ENCODE measurements at places on chromosomes 12 and 14.
A peak's percentile ranks its signal among the peaks of the same experiment; 100 is the strongest.

DNA sequence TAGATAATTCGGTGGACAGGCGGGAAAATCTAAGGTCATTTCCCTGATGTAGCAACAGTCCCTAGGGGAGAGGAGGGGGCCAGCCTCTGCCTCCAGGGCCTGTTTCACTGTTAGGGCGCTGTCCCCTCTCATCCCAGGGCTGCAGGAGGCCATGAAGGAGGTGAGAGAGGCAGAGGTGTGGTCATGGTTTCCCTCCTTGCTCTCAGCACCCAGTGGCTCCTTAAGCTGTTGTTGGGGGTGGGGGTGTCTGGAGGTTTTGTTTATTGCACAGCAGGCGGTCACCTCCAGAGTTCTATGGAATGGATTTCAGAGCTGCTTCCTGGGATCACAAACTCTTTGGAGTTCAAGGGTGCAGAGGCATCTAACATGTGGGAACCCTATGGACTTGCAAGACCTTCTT lies 212.5 kb upstream of the RTL1 start:
- DNase-seq = no peak

DNA sequence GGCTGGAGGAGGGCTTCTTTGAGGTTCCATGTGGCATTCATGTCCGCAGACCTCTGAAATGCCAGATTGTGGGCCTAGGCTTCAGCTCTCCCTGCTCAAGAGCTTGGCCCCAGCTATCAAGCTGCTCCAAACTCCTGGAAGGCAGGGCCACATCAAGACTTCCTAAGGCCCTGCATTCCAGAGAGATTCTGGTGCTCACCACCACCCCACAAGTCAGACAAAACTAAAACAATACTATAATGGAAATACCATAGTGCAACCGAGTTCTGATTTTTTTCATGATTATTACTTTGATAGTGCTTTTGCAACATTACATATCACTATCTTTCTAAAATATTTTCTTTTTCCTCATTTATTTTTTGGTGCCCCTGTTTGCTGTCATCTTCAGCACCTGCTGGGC lies 86.3 kb downstream of the CALM1 start:
- no peak for DNase-seq

DNA sequence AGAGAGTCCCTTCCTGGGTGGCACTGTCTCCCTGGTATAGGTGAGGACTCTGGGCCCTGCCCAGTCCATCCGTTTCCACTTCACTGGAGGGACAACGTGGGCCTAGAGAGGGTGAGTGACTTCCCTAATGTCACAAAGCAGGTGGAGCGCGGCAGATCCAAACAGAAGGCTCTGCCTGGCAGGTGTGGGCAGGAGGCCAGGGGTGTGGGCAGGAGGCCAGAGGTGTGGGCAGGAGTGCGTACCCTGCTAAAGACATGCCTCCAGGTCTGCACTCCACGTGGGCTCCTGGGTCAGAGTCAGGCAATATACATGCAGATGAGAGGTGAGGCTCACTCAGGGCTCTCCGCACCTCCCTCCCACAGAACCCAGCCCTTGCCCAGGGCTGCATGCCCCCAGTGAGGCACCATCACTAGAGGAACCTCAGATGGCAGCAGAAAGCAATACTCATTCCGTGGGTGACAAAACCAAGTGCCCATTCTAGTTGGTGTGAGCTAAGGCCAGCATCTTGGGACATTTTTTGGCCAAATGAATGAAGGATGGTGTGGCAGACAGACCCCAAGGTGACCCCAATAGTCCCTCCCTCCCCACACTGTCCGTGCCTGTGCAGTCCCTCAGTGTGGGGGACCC lies 271.6 kb upstream of the RTL1 start:
- DNase-seq = no peak

- no peak for DNase-seq
These were observed 8.1 kb upstream of the TMED10 start for GRCh38 chr14:75184492-75184891.

DNA sequence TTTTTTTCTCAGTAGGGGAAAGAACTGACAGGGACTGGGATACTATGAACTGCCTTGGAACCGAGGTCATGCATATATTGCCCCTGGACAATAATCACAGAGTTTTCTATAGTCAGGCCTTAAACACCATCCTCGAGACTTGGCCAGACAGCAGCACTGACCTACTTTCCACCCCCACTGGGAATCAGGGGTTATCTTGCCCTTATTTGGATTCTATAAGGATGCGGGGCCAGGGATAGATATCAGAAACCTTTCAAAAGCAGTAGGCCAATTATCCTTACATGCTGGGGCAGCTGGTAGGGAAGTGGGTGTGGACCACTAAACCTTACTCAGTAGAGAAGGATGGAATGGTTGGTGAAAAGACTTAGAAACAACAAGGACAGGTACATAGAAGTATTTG lies 2.0 kb downstream of the ZNF219 start:
- no peak for DNase-seq

DNA sequence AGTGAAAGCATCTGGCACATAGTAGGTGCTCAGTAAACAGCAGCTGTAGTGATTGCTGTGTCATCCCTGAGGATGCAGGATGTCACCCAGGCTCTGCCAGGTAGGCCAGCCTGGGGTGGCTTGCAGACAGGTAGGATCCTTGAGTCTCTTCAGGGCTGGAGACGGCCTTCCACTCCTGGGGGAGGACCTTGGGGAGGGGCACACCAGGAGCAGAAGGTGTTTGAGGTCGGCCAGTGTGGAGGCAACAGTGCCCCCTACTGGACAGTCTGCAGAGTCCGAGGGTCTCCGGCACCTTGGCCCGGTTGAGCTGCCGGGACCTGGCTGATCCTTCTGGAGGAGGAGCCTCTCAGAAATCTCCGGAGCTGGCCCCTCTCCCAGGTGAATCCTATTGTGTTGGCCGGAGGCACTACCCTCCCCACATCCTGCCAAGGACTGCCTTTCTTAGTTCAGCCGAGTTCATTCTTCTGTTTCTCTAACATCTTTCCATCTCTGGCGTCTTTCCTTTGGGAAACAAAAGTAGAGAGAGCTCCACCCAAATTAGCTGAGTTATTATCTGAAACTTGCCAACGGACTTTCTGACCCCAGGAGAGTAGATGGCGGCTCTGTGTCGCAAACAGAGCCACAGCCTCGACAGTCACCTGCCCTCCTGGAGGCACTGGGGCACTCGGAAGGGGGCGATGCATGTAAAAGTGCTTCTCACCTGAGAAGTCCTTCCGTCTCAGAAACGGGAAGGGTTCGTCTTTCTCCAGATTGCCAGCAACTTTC lies 41.8 kb upstream of the CLMN start:
- DNase-seq = no peak

- no peak for DNase-seq
These were observed 166.0 kb downstream of the RPS29 start for GRCh38 chr14:49420201-49420600.

DNA sequence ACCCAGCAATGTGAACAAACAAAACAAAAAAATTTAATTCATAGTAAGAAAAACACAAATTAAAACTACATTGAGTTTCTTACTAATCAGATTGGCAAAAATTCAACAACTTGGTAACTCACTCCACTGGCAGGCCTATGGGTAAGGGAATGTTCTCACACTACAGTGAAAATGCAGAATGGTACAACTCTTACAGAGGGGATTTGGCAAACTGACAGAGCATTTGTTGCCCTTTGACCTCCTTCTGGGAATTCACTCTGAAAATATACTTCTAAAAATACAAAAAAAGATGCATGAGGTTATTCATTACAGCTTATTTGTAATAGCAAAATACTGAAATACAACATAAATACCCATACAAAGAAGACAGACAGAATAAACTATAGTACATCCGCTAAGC lies 32.8 kb downstream of the ABCD2 start:
- no peak for DNase-seq

- DNase-seq = no peak
These were observed 6.3 kb upstream of the HOXC4 start for GRCh38 chr12:54047160-54047963.

DNA sequence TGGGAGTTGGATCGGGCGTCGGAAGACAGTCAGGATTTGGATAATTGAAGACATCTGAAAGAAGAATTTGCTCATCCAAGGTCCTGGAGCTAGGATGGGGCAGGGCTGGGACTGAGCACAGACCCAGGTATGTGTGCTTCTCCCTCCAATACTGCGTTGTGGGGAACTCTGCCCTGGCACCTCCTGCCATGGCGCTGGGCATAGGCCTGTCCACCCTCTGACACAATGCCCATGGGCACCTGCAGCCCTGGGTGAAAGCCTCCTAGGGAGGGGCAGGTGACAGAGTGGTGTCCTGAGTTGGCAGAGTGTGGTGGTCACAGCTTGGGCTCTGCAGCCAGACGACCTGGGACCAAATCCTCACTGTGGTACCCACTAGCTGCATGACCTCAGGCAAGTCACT lies 53.3 kb downstream of the CALM1 start:
- DNase-seq = no peak

DNA sequence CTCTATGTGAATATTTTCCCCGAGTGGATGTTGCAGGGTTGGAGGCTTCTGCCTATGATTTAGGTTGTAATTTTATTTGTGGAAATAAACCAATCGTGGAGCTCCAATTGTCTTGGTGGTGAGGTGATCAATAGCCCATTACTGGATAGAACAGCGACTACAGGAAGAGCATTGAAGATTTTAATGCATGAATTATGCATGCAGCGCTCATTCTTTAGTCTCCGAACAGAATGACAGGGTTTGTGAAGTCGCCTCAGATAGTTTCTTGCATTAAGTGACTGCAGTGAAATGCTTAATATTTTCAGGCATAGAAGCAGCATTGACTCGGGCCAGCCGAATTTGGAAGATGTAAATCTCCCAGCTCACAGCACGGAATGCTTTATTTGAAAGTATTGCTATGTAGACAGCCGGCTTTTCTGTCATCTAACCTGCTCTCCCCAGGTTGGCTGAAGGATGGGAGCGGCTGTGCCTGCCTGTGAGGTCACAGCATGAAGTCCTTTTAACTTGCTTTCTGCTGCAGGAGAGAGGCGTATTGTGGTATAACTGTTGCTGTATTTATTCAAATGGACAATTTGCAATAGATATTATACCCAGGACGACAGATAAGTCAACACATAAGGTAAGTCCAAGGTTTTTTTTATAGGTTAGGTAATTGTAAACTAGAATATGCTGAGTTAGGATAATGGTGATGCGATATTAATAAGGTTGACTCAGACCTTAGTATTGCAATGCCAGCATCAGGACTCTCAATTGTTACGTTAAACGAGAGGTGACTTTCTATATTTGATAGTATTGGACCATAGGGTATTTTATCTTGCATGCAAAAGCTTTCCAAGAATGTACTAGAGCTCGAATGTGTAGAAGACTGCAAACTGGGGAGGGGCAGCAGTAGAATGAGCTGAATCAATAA lies 135.7 kb downstream of the CNTN1 start:
- DNase-seq = no peak

- peak; percentile 71 for DNase-seq
These were observed 50.3 kb upstream of the SRSF5 start for GRCh38 chr14:69716478-69717187.

- no peak for DNase-seq
These were observed 64.0 kb upstream of the ATF1 start for GRCh38 chr12:50699940-50700339.

DNA sequence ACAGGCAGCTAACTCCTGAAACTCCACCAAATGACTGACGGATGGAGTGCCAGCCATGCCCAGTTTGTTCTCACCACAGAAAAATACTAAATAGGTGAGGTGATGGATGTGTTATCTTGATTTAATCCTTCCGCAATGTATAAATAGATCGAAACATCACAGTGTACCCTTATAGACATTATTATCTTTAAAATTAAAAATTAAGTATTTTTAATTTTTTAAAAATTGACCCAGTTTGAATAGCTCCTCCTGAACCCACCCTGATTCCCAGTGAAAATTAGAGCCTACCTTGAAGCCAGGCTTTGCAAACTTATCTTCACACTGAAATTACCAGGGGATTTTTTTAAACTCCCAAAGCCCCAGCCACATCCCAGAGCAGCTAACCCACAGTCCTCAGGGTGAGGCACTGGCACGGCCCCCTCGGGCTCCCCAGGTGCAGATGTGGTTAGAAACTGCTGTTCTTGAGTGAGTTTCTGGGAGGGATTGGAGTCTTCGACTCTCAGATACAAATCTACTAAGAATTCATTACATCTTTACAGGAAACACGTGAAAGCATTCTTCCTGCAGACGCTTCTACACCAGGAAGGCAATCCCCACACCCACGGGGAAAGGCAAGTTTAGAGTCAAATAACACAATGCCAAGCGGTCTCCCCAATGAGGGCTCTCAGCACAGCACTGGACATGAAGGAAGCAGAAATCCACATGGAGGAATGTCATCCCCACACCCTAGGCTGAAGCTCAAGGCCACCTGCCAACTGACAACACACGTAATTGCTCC lies 126.4 kb downstream of the RIMBP2 start:
- no peak for DNase-seq

GRCh38 chr12:68119250-68119649 lies 40.3 kb downstream of the IFNG start:
- DNase-seq = no peak

GRCh38 chr12:77830583-77831351 lies at the start of gene NAV3:
NAV3 (plus strand) TSS chr12:77830894; CDS start chr12:77831462, 568 bp downstream.
- DNase-seq = no peak

DNA sequence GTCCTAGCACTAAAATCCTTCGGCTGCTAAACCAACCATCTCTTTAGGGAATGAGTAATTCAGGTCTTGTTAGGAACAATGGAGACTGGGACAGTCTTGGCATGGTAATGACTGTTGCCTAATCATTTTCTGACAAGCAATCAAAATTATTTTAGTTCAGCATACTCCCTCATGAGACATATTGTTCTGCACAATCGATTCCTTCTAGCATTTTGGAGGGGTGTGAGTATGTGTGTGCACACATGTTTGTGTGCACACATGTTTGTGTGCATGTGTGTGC lies 2.1 kb upstream of the KRT1 start:
- peak; percentile 84 for DNase-seq

GRCh38 chr14:44846232-44846824 lies 115.4 kb downstream of the KLHL28 start:
- DNase-seq = no peak

DNA sequence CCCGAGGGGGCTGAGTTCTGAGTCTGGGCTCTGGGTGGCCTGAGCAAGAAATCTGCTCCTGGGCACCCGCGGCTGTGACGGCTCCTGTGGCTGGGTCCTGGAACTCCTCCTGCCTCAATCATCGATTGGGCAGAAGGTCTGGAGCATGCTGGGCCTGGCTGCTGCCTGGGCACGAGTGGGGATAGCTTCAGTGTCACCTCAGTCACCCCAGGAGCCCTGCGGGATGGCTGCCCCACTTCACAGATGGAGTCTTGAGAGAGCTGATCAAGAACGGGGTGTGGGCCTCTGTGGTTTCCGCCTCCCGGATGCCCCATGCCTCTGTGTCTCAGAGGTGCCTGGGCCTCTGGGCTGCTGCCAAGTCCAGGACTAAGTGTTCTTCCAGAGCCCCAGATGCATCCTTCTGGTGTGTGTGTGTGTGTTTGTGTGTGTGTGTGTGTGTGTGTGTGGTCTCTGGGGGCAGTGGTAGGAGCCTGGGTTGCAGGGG lies 185.6 kb upstream of the C14orf180 start:
- DNase-seq = no peak

GRCh38 chr12:1493781-1494565 lies 100.4 kb downstream of the FBXL14 start:
- DNase-seq = no peak

- DNase-seq = no peak
These were observed 130.0 kb upstream of the BTG1 start for GRCh38 chr12:92275443-92276154.

GRCh38 chr12:117234441-117234840 lies 44.2 kb upstream of the FBXO21 start:
- no peak for DNase-seq
